ENCODE measurements at places on chromosomes 7 and 10.

- no peak for DNase-seq
These were observed 57.8 kb downstream of the CYP51A1 start for GRCh38 chr7:92076509-92076908.

DNA sequence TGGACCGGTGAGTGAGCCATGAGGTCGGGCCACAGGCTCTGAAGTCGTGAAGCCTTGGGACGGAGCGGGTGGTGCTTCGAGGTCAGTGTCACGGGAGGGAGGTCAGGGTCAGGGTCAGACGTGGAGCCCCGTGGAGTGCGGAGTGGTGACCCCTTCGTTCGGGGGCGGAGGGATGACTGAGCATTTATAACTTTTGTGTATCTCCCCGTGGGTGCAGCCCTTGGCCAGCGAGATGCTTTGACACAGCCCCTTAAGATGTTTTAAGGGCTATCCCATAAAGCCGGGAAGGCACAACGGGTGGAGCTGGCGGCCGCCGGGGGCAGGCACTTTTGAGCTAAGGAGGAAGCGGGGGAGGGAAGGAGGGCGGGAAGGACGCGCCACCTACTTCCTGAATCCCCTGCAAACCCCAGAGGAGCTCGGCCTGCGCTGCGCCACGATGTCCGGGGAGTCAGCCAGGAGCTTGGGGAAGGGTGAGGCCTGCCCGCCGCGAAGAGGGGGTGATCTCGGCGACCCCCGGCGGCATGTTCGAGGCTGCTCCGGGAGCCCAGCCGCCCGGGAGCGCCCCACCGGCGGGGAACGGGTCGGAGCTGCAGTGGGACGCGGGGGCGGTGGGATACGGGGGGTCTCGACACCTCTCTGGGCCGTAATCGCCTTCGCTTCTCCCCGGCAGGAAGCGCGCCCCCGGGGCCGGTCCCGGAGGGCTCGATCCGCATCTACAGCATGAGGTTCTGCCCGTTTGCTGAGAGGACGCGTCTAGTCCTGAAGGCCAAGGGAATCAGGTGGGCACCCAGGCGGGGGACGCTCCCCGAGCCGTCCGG is at the start of gene GSTO1:
Gene GSTO1 (plus strand): TSS at position 400 of the 818 bp plus-strand sequence. CDS start 37 bp downstream, at position 437.
- no peak for DNase-seq

GRCh38 chr7:99254390-99254789 is 18.2 kb upstream of the MYH16 start:
- DNase-seq, result no peak

- peak; percentile 15 for DNase-seq
These were observed 161.8 kb upstream of the CACNA2D1 start for GRCh38 chr7:82605247-82605864.

DNA sequence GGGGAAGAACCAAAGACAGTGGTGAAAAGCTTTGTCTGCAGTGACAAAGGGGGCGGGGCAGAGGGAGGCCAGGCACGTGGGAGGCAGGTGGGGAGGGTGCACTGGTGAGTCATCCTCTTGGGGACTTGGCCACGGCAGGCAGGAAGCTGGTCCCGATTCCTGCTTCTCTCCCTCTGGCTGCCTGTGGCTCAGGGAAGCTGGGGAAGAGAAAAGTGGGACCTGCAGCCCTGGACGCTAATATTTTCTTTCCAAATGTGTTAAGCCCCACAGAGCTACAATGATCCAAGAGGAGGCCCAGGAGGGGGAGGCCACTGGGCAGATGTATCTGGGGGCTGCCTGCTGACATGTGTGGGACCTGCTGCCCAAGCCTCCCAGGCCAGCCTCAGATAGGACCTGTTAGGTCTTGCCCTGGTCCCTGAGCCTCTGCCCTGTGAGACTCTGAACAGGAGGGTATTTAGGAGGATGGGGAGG is 231.8 kb downstream of the KCNMA1 start:
- DNase-seq, result no peak

GRCh38 chr7:45470031-45470430 is 104.1 kb upstream of the ADCY1 start:
- no peak for DNase-seq

GRCh38 chr7:137935884-137936508 is 65.9 kb downstream of the CREB3L2 start:
- DNase-seq, result no peak

GRCh38 chr7:66352071-66352470 is 146.9 kb downstream of the TPST1 start:
- no peak for DNase-seq

Data from renal cortex interstitium (tissue), 15 donors.